ENCODE measurements at places on chromosomes 2 and 18. TPM values are rescaled to one million over a fixed set of nuclear protein-coding genes. Genes with fewer than 3 reads are reported as not detected.

DNA sequence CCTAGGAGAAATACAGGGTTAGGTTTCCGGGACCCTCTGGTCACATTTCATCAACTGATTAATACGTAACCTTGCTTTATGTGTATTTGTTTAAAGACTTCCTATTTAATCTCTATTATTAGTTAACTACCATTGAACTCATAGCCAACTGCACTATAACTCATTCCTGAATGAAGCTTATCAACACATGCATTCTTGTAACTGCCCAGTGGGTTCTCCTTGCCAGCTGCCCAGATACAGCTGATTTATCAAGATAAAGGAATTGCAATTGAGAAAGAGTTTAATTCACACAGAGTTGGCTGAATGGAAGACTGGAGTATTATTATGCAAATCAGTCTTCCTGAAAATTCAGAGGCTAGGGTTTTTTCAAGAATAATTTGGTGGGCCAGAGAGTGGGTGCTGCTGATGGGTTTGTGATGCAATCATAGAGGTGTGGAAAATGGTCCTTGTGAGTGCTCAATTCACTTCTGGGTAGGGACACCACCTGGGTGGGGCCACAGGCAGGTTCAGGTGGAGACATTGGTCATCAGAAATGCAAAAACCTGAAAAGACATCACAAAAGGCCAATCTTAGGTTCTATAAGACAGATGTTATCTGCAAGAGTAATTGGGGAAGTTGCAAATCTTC lies 21.1 kb upstream of the NOSTRIN start:
- DNase-seq: no peak

DNA sequence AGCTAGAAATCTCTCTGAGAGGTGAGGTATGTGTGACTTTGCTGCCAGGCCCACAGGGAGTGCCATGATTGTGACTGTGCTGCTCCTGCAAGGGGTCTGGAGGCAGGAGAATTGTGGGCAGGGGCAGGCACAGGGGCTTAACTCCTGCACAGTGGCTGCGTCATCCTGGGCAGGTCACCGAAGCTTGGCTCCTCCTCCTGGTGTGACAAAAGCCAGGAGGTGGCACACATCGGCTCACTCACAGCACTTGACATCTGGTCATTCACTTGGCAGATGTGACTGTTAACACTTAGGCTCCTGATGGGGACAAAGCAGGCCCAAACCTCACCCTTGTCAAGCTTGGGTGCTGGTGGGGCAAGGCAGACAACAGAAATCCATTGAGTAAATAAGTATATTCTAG lies 36.4 kb upstream of the GLI2 start:
- no peak for DNase-seq

DNA sequence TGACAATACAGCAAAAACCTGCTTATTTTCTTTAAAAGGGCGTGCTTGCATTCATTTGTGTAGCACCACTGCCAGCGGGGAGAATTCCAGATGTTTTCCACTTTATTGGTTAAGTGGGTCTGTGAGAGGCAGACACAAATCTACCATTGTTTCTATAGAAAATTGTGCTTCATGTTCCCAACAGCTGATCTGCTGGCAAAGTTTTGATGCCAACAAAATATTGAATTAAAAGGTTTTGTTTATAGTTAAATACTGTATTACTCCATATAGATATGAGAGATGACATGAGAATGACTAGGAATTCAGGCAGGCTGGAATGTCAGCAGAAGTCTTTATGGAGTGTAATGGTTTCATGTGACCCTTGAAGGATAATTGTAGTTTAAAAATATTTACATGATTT lies 182.7 kb downstream of the MC4R start:
- no peak for DNase-seq

DNA sequence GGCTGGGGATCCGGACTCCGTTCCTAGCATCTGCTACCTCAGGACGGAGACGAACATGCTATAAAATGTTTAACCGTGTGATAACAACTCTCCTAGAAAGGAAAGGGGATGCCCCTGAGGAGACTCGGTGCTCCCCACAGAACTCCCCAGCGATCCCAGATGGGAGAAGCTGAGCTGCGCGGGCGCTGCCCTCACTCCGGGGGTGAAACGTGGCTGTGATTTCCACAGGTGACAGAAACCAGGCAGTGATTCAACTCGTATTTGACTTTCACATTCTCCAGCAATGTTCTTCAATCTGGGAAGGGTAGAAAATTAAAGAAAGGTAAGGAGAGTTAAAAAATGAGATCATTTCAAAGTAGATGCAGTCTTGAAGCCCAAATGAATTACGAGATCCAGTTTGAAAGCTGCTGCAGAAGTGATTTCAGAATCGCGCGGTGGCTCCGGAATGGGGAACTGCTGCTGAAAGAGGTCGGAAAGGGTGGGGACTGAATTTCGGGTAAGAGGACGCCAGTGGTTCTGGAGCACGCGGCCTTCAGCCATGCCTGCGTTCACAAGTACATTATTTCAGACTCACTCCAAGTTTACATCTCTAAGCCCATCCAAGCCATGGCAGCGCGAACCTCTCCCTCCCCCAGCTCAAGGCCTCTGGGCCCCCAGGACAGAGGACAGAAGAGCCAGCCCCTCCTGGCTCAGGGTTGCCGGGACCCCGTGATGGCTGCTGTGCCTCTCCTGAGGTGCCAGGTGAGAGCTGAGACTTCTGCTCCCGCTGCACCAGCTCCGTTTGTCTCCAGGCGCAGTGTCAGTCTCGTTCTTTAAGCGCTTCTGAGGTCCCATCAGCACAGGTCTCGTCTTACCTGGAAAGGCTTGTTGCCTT lies 39.5 kb downstream of the ADNP2 start:
- no peak for DNase-seq

DNA sequence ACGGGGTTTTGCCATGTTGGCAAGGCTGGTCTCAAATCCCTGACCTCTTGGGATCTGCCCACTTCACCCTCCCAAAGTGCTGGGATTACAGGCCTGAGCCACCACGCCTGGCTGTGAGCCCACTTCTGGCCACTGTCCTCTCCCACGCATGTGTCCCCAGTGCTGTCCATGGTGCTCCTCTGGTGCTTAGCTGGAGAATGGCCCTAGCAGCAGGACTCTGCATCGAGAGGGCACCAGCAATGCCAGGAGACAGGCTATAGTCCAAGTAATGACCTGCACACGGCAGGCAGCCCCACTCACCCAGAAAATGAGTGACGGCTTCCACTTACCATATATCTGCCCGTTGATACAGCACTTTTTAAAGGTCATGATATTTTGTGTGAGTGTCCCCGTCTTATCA lies 66.3 kb upstream of the NARS1 start:
- DNase-seq: no peak

DNA sequence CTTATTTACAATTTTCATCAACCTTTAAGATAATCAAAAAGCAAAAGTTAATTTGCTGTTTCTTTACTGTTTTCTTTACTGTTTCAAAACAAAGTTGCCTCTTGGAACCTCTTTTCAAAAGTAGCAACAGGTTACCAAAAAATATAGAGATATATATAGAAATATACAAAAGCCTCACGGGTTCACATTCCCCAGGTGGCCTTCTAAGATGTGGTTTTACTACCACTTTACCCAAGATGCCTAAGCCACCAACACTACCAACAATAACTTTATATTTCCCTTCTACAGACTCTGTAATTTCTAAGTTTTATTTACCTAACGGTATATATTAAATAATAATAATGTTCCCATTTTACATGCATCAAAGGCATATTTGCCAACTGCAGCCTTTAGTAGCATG lies 4.9 kb downstream of the CYB5A start:
- DNase-seq: no peak

GRCh38 chr2:63780518-63781155 lies 61.1 kb upstream of the UGP2 start:
- DNase-seq: no peak

DNA sequence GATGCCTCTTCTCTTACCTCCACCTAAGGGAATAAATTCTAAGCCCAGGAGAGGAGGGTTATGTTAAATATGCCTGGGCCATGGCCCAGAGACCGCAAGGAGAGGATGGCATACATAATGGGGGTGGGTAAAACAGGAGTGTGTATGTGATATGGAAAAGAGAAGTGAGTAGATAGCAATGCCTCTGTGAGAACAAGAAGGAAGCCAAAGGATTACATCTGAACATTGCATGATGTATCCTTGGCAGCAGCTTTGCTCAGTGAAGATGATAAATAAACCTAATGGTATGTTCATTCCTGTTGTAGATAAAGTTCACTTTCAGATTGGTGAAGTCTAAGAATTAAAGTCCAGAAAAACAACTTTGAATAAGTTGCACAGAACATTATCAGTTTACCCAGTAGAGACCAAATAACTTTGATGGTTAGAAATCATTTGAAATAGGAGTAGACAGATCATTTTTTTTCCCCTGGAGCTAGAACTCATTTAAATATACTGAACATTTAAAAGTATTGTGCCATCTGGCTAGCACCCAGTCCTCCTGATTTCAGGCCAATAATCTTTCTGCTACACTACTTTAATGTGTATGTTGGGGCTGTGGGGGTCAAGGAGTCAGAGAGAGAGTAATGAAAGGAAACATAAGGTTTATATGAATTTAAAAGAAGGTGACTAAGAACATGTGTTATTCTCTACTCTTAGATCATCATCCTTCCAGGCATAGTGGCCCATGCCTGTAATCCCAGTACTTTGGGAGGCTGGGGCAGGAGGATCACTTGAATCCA lies 231.7 kb downstream of the PARD3B start:
- no peak for DNase-seq

- no peak for DNase-seq
Observed at GRCh38 chr2:65727816-65728215, 295.4 kb upstream of the SPRED2 start.

- DNase-seq: no peak
Observed at GRCh38 chr2:150060341-150060740, 427.1 kb downstream of the RND3 start.

GPR17 gene
- not detected for total RNA-seq

SP5 gene
- not detected for total RNA-seq

PRSS56 gene
- 3.4 TPM for total RNA-seq

SERPINB4 gene
- not detected for total RNA-seq
